Metanephros (tissue), 2 donors: ENCODE measurements at places on chromosomes 11 and 22. TPM values are rescaled to one million over a fixed set of nuclear protein-coding genes. Genes with fewer than 3 reads are reported as not detected.

Gene MS4A6A
- 50.2 TPM for total RNA-seq

Gene C2CD2L
- total RNA-seq, result 6.9 TPM

Gene RPUSD4
- total RNA-seq, result 32.2 TPM

Gene PGA4
- total RNA-seq, result 5.0 TPM

Gene SPDYC
- total RNA-seq, result not detected

Gene WBP2NL
- 7.7 TPM for total RNA-seq

Gene HBG1
- 65.3 TPM for total RNA-seq

Gene KCNJ1
- 120 TPM for total RNA-seq

Gene AQP11
- 2.4 TPM for total RNA-seq

Gene EXT2
- total RNA-seq, result 99.1 TPM

Gene ROM1
- total RNA-seq, result 1.6 TPM

Gene FGF19
- 0.70 TPM for total RNA-seq

Gene SLC22A25
- not detected for total RNA-seq

Gene GLYAT
- 69.0 TPM for total RNA-seq

Gene ISX
- 0.06 TPM for total RNA-seq

Gene TTLL12
- total RNA-seq, result 29.5 TPM

Gene C22orf42
- not detected for total RNA-seq

Gene GSC2
- total RNA-seq, result not detected

Gene CD59
- 146 TPM for total RNA-seq

Gene TIGD3
- total RNA-seq, result 0.35 TPM
